ENCODE measurements at places on chromosomes 3 and 15. TPM values are rescaled to one million over a fixed set of nuclear protein-coding genes. Genes with fewer than 3 reads are reported as not detected.

Gene DUSP7
- polyA plus RNA-seq = 16.6 TPM

Gene APOD
- 11.3 TPM for polyA plus RNA-seq

DNA sequence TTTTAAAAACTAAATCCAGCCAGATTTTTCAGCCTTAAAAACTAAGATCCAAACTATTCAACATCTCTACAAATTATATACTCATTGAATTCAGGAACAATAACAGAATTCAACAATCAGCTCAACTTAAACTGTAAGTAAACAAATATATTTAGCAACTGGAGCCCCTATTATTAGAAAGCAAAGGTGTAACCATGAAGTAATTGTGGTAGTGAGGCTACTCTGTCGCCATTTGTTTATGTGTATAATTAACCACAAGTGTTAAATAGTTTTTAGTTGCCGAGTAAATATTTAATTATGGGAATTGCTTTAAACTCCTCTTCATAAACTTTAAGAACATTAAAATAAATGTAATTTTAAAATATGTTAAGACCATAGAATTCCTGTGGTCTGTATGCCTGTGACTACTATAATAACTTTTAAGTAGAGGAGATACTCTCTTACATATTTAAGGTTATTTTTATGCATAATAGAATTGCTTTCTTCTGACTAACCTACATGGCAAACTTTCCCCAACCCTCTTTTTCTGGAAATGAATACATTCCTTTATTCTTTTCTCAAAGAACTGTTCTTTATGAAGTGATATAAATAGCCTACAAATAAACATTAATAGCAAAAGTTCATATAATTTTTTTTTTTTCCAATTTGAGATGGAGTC lies 51.2 kb downstream of the MFN1 start:
- no peak for DNase-seq

DNA sequence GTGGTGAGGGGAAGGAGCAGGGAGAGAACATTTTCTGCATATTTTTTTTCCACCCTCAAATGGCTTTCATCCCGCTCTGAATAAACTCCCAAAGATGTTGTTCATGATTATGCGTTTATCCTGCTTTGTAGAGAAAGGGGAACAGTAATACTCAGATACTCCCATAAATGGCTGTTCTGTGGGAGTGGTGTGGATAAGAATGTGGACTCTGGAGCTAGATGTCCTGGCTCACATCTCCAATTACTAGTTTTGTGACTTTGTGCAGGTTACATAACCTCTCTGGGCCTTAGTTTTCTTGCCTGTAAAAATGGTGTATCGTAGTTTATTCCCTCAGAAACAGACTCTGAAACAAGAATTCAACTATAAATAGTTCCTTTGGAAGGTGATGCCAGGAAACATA lies 395.4 kb upstream of the SUCLG2 start:
- no peak for DNase-seq

DNA sequence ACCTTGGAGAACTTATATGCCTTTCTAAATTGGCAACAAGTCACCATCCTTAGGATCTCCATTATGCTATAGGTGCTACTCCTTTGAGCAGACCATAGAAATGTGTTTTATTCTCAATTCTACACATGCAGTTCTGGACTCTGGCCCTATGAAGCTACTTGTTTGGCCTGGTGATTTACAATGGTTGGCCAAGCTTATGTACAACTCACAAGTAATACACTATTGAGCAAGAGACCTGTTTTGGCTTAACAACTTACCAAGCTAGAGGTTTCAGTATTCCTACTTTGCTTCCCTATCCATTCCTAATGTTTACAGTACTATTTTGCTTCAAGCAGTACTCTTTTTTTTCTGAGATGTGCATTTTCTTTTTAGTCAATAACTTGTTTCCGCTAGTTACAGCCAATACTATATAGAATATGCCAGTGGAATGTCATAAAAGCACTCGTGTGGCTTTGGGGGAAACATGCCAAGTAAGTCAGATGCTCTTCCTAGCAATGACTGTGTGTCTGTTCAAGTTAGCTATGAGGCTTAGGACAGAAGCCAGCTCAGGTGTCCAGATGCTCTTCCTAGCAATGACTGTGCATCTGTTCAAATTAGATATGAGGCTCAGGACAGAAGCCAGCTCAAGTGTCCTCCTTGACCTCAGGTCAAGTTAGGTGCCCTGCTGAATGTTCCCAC lies 174.9 kb upstream of the SEMA6D start:
- no peak for DNase-seq

- DNase-seq = no peak
Measured at GRCh38 chr3:114155370-114155821, 23.5 kb downstream of the DRD3 start.
